Breast epithelium (tissue), 4 donors: ENCODE measurements at places on chromosomes 4 and X.

DNA sequence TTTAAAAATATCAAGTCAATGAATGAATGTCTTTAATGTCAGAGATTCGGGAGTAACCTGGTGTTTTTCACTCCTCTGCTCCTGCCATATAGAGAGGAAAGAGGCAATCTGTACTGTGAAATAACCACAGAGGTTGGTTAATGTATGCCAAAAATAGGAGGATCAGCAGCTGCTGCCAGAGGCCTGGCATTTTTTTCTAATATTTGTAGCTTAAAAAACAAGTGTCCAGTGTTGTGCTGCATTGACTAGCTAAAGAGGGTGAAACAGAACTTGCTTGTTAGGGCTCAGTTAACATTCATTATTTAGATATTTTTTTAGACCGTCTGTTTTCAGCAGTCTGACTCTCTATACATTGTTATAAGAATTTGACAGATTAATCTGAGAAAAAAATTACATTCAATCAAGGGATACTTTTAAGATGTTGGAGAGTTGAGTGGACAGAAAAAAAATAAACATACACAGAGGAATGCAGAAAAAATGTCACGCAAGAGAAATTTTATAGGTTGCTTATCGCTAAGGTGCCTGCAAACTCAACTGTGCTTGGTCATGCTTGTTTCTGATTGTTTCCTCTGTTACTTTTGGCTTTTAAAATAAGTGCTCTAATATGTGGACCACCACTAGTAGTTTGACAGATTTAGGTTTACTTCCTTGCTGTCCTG lies 392.3 kb upstream of the GALNT7 start:
- DNase-seq = no peak

DNA sequence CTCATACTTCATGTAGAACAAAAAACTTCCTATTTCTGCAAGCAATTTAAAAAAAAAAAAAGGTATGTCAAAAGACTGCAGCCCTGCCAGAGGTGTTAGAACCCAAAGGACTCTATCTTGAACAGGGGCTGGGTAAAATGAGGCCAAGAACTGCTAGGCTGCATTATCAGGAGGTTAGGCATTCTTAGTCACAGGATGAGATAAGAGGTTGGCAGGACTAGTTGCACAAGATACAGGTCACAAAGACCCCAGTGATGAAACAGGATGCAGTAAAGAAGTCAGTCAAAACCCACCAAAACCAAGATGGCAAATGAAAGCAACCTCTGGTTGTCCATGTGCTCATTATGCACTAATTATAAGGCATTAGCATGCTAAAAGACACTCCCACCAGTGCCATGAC lies 104.1 kb downstream of the ANOS1 start:
- no peak for DNase-seq

GRCh38 chr4:8385611-8386010 lies 54.9 kb downstream of the ACOX3 start:
- no peak for DNase-seq

DNA sequence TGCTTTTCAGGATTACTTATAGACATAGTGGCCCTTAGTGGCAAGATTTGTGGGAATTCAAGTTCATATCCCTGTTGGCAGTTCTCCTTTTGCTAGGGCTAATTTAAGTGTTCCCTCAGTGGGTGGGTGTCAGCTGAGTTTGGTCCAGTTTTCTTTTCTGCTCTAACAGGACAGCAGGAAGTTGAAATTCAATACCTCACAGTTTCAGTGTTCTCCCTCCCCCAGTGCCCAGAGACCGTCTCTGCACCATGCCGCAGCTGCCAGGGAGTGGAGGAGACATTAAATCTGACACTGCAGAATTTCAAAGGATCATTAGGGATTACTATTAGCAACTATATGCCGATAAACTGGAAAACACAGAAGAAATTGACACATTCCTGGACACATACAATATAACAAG lies 50.7 kb downstream of the UBE2NL start:
- DNase-seq = no peak
